ENCODE measurements at places on chromosomes 3 and 15.
A peak's percentile ranks its signal among the peaks of the same experiment; 100 is the strongest.

- no peak for DNase-seq
Observed at GRCh38 chr15:49688135-49688790, 67.4 kb downstream of the DTWD1 start.

DNA sequence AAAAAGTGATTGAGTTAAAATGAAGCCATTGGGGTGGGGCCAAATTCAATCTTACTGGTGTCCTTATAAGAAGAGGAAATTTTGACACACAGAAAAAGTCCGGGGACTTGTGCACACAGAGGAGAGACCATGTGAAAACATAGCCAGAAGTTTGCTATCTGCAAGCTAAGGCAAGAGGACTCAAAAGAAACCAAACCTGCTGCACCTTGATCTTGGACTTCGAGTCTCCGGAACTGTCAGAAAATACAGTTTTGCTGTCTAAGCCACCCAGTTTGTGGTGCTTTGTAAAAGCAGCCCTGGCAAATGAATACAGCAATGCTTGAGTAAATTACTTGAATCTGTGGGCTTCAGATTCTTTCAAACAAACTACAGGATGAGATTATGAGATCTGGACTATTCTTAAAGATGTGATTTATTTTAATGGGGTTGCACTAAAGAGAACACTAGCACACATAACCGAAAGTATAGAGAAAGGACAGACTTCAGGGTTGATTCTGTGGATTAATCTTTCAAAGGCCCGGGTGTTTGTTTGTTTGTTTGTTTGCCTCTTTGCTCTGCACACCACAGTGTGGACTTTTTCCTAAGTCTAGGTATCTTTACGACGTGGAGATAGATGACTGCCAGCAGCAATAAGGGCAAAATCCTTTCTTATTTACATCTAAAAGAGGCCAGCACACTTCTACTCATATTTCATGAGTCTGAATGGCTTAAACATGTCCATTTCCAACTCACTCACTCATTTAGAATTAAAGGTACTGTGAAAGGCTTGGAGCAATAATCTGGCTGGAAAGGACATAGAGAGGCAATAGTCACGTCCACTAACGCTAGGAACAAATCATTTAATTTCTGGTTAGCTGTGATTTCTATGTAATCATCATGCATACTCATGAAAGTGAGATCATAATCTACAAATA is 53.9 kb upstream of the SSR3 start:
- no peak for DNase-seq

DNA sequence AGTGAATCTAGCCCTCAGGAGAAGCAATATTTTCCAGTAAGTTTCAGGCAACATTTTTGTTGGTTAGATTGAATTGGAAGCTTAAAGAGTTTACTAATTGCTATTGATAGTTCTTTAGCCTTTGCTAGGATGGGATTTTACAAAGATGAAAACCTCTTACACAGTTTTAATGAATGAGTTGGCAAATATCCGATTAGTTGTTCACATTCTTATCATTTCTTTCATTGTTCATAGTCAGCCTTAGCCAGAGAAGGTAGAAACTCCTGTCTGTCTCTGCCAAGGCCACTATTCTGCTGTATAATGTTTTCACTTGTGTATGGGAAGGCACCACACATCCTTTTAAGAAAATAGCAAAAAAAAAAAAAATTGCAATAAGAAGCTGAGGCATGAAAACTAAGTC is 222.0 kb upstream of the MANF start:
- no peak for DNase-seq

DNA sequence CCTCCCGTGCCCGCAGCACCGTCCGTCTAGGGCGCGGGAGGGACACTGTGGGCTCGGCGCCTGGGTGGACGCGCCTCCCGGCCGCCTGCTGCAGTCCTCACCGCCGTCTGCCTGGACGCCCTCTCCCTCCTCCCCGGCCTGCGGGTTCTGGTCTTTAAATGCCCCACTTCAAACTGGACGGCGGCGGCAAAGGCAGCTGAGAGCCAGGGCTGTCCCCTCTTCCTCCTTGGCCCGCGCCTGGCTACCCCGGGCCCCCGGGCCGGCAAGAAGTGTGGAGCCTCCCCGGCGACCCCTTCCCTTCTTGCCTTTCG is 426 bp downstream of the CBLB start:
- peak; percentile 60 for DNase-seq

- DNase-seq, result no peak
Observed at GRCh38 chr15:40249477-40250303, 10.8 kb downstream of the PAK6 start.

DNA sequence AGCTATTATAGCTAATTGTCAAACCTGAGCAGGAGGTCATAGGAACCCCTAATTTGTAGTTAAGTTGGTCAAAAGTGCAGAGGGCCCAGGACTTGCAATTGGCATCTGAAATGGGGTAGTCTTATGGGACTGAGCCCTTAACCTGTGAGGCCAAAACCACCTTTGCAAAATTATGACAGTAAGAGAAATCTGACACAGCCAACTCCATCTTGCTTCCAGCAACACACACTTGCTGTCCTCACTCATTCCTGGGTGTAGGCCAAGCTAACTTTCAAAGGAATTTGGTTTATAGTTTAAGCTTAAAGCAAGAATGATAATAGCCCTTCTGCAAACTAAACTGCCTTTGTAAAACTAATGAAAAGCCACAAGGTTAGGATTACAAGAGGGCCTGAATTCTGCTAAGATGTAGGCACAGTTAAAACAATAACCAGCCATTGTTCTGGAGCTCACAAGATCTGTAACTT is 57.6 kb upstream of the FRMD4B start:
- DNase-seq, result no peak

Measured in iPS-NIHi11 (cell line).